ENCODE measurements at places on chromosomes 3 and 15.

GRCh38 chr15:50556642-50557371 is 10.3 kb upstream of the USP50 start:
- no peak for DNase-seq

DNA sequence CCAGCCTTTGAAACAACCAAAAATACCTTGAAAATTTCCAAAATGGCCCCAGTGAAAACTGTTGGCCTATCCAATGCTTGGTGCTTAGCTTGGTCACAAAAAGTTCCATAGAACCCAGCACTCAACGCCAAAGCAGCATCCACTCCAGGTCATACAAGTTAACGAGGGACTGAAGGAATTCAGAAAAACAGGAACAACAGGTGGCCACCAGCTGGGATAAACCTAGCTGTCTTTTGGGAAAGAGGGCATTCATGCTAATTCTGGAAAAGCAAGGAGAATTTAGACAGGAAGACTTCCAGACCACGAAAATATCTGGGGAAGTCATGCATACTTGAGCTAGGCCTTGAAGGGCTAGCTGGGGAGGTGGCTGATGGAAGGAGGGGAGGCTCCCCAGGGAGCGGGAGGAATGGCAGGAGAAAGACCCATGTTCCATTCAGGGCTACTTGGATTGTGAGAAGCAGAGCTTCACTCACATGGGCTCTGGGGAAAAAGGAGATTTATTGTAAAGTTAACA is 28.6 kb downstream of the COLQ start:
- DNase-seq, result no peak

GRCh38 chr3:45985532-45986302 is 9.9 kb downstream of the FYCO1 start:
- DNase-seq, result no peak

GRCh38 chr3:196604548-196604947 is 34.9 kb upstream of the NRROS start:
- DNase-seq, result no peak

DNA sequence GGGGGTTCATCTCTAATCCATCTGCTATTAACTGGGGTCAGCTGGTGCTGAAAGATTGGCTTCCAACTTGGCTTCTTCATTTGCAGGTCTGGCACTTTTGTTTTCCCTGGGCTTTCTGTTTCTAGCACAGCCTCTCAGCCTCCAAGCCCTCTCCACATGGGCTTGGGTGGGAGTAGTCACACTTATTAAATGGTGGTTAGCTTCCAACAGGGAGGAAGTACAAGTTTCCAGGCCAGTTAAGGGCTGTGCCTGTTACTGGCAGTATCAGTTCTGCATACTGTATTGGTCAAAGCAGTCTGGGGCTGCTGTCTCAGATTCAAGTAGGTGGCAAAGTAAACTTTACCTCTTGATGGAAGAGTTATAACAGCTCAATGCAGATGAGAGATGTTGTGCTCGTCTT is 627.1 kb upstream of the CCDC54 start:
- no peak for DNase-seq

DNA sequence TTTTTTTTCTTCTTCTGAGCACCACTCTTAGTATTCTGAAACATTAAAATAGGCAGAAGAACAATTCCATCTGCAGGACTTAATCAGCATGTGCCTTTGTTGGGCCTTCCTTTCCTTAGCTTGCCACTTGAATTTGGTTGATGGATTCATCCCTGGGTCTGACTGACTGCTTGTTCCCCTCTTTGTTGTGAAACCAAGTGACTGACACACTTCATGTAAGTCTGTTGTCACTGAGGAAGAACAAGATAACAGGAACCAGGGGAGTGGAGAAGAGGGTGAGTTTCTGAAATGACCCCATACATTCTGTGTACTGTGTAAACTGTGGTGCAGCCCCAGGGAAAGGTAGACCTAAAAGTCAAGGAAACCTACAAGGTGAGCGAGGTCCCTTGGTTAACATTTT is 188.7 kb upstream of the TBC1D5 start:
- no peak for DNase-seq

DNA sequence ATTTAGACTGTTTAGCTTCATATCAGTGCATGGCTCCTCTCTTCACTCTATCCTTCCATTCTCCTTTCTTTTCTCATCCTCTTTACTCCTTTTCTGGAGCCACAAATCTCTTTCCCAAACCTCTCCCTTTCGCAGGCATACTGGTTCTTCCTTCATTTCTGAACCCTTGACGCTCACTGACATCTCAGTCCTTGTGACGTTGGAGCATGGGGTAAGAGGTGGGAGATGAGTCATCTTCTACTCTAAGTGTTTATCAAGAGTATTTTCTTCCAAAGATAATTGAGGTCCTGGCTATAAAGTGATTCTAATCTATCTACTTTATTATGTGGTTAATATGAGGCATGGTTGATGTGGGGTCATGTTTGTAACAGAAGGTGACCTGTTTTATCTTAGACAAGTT is 414.2 kb downstream of the AGBL1 start:
- no peak for DNase-seq

DNA sequence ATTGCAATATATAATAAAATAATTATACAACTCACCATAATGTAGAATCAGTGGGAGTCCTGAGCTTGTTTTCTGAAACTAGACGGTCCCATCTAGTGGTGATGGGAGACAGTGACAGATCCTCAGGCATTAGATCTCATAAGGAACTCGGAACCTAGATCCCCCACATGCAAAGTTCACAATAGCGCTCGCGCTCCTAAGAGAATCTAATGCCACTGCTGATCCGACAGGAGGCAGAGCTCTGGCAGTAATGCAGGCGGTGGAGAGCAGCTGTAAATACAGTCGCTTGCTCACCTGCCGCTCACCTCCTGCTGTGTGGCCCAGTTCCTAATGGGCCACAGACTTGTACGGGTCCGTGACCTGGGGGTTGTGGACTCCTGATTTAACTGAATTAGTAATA is 87.8 kb downstream of the P3H2 start:
- DNase-seq, result no peak

GRCh38 chr3:153503873-153504272 is 341.8 kb downstream of the RAP2B start:
- no peak for DNase-seq

DNA sequence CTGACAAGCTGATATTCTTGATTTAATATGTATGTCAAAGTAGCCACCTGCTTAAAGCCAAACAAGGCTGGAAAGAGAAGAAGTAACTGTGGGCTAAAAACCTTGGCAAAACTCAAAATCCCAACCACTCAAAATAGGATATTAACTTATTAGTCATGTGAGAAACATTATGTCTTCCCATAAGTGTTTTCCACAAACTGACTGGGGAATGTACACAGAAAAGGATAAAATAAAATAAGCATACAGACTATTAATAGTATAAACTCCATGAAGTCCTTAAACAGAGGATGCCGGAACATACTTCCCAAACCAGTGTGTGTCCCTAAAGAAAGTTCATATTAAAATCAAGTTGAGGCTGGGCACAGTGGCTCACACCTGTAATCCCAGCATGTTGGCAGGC is 263.7 kb upstream of the THBS1 start:
- DNase-seq, result no peak

DNA sequence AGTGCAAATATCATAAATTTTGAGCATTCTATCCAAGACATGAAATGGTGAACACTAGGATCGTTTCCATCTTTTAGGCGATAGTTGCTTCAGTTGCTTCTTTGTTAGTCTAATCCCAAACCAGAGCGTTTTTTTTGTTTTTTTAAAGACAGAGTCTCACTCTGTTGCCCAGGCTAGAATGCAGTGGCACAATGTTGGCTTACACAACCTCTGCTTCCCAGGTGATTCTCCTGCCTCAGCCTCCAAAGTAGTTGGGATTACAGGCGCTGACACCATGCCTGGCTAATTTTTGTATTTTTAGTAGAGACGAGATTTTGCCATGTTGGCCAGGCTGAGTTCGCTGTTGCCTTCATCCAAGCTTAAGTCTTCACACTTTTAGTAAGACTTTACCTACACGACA is 265.3 kb downstream of the SHQ1 start:
- DNase-seq, result no peak

GRCh38 chr3:46926871-46927717 is 49.5 kb downstream of the CCDC12 start:
- peak; percentile 61 for DNase-seq

GRCh38 chr3:56621681-56622080 is 61.4 kb downstream of the TASOR start:
- DNase-seq, result no peak

DNA sequence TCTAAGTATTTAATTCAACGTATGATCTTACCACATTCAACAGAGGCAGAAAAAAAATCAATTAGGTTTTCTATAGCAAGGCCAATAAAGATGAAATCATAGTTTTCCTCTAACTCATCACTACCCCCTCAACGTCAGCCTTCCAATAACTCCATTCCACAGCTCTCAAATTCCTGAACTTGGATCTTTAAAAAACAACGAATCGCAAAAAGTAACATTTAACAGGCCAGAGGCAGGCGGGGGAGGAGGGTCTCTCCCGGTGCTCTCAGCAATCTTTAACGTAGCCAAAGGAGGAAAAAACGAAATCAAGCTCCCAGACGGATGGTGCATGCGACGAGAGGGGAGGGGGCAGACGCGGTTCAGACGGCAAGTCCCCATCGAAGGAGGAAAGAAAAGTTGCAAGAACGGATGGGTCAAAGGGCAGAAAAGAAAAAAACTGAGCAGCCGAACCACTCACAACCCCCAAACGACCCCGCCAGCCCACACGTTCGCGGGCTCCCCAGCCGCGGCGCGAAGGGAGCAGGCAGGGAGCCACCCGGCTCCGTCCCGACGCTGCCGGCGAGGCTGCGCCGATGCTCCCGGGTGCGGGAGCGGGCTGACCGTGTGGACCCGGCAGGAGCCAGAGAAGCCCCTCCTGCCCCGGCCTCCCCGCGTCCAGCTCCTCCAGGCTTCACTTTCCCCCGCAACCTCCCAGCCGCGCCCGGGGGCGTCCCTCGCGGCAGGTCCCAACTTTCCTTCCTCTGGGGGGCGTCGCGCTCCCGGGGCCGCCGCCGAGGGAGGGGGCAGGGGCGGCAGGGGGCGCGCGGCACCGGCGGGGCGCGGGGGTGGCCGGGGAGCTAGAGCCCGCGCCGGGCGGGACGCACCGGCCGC is 703 bp downstream of the PEAK1 start:
- DNase-seq, result no peak

DNA sequence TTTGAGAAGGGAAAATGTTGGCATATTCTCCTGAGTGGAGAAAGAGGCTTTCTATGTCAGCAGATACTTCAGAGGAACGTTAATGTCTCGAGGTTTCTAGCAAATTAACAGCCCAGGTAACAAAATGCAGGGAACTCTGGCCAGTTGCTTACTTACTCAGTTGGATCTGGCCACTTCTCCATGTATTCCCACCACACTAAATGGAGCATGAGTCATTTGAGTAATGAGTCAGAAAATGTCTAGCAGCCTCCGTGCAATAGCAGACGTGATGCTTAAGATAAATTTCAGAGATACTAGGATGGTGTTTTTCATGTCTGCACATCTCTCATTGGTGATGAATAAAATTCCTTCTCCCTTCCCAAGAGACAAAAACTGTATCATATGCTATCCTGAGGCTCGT is 671.5 kb downstream of the FHIT start:
- no peak for DNase-seq

GRCh38 chr3:67384016-67384415 is 270.4 kb downstream of the SUCLG2 start:
- no peak for DNase-seq

DNA sequence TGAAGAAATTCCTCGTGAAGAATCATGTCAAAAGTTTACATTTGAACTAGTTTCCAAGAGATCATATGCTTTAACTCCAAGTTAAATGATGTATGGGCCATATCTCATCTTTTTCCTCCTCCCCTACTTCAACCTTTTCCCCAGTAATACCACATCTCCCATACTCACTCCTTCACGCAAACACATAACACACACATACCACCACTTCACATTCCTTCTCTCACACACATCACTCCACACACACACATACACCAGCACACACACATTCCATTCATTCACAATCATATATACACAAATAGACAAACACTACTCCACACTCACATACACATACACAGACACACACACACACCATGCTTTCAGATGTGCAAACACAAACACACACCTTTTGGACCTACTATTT is 769.0 kb upstream of the NR2F2 start:
- no peak for DNase-seq

GRCh38 chr3:56751056-56751707 is 50.6 kb downstream of the ARHGEF3 start:
- no peak for DNase-seq

DNA sequence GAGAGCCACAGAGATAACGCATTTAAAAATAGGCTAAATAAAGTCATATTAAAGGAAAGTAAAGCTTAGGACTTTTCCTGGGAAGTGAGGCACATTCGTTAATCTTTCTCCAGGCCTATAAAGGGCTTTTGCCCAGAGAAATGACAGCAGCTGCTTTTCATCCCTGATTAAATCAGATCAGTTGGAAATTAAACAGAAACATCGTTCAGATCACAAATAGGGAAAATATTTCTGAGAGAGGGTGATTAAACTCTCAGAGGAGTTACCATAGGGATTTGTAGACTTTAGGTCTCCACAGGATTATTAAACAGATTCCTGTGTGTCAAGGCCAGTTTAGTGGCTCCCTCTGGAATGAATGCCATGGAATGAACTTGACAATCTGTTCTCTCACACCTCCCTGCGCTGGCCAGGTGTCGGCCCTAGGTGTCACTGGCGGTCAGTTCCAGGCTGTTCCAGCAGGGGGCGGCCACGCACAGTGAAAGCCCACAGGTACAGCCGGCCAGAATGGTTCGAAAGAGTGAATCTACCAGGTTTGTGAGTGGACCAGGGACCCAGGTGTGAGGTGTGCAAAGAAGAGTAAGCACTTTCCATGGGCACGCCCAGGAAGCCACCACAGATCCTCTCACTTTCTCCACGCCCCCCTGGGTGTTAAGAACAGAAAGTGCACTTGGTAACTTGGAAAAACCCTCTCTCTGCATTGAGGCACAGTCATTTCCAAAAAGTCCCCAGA is 253.0 kb upstream of the RASGRP1 start:
- DNase-seq, result peak; percentile 62

- DNase-seq, result no peak
Observed at GRCh38 chr15:79431636-79432344, at the start of gene MINAR1. Gene MINAR1 (plus strand): TSS chr15:79432336. CDS start chr15:79456148, 23,812 bp downstream.

DNA sequence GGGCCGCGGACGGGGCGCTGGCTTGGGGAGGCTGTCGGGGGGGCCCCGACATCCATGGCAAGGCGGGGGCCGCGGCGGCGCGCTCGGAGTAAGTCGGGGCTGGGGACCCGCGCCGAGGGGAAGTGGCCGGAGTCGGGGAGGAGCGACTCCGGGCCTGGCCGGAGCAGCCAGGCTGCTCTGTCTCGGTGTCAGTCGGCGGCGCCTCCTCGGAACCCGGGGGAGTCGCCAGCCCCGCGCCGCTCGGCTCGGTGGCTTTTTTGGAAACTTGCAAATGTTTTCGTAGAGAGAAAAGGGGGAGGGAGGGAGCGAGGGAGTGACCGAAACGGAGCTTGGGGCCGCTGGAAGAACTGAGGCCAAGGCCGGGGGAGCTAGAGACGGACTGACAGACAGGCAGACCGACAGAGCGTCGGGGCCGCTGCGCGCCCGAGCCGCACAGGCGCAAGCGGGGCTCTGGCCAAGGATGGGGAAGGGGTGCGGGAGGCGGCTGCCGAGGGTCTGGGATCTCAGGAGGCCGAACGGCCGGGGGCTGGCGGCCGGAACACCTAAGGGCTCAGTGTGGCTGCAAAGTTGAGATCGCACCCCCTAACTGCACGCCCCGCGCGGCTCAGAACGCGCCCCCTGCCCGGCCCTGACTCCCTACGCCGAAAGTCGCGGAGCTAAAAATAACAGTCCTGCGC is 5.0 kb downstream of the PTH1R start:
- DNase-seq, result no peak

Measured in pons (tissue), 1 donor.